ENCODE measurements at places on chromosomes 2 and 18.

DNA sequence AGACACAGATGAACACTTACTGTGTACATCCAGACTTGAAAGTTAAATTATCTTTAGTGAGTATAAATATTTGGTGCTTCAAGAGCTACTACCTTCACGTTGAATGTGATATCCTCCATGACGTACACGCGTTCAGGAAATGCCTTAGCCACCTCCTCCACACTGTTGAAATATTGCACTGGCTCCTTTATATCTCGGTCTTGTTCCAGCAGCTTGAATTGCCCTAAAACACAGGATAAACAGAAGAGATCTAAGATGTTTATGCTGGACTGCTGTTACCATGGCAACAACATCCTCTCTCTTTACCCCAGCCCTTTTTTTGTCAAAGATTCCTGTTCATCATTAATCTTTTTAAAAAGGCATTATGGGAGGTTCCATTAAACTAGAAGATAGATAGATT, 120.3 kb downstream of the MEP1B start:
- DNase-seq = no peak

GRCh38 chr2:105439141-105439540, 40.3 kb upstream of the FHL2 start:
- DNase-seq = no peak

- no peak for DNase-seq
These were observed 81.3 kb upstream of the EPB41L3 start for GRCh38 chr18:5625076-5625475.

GRCh38 chr2:174656676-174657176, 59.1 kb upstream of the WIPF1 start:
- no peak for DNase-seq

GRCh38 chr2:11702946-11703345, 33.0 kb upstream of the NTSR2 start:
- DNase-seq = no peak

- no peak for DNase-seq
These were observed 53.3 kb downstream of the NEDD4L start for GRCh38 chr18:58097121-58097906.

DNA sequence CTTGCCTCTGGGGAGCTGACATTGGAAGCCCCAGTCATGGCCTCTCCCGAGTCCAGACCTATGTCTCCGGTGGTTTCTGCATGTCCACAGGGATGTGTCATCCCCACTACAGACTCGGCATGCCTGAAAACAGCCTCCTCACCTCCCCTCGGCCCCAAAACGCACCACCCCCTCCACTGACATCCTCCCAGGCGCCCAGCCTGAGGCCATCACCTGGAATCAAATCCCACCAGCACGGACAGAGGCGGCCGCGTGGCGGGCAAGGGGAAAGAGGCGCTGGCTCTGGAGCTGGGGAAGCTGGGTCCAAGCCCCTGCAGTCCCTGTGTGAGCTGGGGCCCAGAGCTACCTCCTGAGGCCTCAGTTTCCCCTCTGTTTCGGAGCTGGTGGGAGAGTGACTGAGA, 69.9 kb upstream of the SMAD7 start:
- no peak for DNase-seq

- DNase-seq = no peak
These were observed at the start of gene HDAC4 for GRCh38 chr2:239400596-239401066. Gene HDAC4 (minus strand): TSS chr2:239401020. CDS start chr2:239352699, 48,321 bp downstream.

GRCh38 chr2:153294199-153294786, 184.3 kb downstream of the RPRM start:
- no peak for DNase-seq

GRCh38 chr2:48126162-48126561, 219.9 kb upstream of the FBXO11 start:
- no peak for DNase-seq

GRCh38 chr2:3633089-3633981, 24.7 kb upstream of the ALLC start:
- no peak for DNase-seq

DNA sequence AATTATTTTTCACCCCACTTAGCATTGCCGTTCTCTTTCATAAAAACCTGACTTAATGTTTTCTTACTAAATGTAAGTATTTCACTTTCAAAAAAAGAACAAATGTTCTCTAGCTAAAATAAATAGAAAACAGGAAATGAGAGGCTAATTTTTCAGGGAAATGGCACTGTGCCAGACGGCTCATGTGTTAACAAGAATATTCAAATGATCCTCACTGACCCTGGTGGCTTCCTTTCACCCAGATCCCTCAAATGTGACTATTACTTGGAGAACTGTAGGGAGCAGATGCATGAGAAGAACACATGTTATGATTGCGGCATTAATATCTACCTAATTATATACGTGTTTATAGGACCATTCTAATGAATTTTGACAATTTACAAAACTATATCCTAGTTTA, 827.7 kb downstream of the SOCS6 start:
- DNase-seq = no peak

DNA sequence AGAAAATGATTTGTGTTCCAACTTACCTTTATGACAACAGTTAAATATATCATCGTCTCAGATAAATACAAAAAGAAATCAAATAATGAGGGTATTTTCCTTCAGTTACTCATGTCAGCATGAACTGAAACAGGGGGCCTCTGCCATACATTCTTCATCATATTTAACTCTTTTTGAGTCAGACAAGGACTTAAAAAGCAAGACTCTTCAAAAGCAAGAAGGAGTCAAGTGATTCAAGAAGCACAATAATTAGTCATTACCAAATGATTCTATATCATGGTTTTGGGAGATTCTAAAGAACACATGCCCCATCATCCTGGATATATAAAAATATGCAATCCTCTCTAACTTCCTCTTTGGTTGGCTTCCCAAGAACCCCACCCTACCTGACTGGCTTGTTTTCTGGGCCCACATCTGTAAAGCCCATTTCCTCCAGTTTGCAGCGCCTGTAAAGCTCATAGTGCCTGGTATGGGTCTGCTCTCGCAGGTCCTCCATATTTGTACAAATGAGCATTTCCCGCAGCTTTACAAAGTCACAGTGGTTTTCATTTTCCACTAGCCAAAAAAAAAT, 49.7 kb downstream of the SEPTIN10 start:
- DNase-seq = no peak

- peak; percentile 35 for DNase-seq
These were observed 128.7 kb downstream of the NFATC1 start for GRCh38 chr18:79524181-79525078.

GRCh38 chr2:35803126-35803525, 552.5 kb upstream of the CRIM1 start:
- no peak for DNase-seq

DNA sequence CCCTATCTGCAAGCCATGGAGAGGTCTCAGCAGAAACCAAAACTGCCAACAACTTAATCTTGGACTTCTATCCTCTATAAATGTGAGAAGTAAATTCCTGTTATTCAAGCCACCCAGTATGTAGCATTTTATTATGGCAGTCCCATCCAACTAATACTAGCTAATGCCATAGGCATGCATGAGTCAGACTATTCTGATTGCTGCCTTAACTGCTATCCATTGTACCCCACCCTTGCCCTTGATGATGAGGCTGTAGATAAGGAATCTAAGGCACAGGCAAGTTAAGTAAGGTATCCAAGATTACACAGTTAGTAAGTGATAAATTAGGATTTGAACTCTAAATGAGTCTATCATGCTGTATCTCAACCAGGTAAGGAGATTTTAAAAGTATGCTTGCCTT, 223.0 kb downstream of the UBE2E3 start:
- DNase-seq = no peak

DNA sequence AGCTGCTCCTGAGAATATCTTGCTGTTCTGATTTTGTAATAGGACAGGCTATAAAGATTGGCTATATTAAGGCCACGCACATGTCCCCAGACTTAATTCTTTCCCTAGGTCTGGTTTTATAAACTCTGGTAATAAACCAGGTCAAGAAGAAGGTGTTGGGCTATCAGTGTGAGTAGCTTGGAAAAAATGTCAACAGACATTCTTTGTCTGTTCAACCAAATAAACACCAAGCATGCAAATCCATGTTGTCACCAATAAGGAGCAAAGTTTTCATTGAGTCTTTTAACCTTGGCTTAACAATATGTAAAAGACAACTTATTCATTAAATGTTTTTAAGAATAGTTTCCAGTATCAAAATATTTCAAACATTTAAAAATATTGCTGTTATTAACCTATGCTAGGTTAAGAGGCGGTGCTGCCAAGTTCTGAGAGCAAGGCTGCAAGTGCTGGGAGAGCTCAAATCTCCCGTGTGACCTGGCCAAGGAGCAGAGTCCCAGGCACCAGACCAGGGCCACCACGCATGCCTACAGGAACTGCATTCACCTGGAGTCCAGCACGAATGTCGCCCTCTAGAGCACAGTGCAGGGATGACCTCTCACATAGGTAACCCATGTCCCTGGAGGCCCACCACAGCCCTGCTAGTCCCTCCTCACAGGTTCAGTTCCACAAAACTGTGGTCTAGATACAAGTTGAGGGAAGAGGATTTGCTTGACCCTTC, 120.5 kb upstream of the POU3F3 start:
- DNase-seq = no peak

GRCh38 chr2:20091305-20091991, 40.0 kb upstream of the LAPTM4A start:
- no peak for DNase-seq

DNA sequence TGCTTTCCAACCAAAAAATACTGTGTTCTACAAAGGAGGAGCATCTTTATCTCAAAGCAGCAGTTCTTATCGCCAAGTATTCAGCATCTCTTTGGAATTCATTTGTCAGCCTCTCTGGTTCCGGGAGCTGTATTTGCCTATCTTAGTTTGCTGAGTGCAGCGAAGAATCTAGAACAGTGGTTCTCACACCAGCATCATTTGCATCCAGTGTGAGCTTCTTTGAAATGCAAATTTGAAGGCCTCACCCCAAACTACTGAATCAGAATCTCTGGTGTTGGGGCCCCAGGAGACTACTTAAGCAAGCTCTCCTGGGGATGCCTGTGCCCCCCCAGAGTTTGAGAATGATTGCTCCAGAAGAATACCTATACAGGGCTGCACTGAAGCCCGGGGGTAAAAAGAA, 1.5 kb upstream of the PTPN2 start:
- DNase-seq = no peak

DNA sequence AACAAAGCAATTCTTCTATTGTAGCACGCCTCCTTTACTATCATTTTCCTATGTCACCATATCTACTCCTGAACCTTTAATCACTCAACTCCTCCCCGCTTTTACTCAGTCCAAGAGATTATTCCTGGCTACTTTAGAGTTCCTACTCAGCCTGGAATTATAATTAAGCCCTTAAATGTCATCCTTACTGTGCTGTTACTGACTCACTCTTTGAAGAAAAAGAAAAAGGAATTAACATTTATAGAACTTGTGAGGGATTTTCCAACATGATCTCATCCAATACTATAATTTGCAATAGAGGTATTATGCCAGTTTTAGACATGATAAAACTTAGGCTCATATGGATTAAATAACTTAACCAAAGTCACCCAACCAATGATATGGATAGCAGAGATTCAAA, 61.7 kb downstream of the CCDC88A start:
- no peak for DNase-seq

DNA sequence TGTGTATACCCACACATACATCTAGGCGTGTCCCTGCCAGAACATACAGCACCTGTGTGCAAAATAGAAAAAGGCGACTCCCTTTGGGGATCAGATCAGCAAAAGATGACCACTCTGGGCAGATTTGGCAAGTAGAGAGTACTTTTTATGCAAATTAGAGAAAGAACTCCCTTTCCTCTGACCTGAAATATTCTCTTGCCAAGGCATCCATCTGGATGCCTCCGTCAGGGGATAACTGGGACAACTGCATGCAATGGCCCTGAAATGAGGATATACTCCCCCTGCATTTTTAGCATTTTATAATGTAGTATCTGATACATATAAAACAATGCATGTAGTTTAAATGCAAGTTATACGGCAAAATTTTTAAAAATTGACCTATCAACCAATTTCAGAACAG, 247.7 kb downstream of the ICOS start:
- no peak for DNase-seq

DNA sequence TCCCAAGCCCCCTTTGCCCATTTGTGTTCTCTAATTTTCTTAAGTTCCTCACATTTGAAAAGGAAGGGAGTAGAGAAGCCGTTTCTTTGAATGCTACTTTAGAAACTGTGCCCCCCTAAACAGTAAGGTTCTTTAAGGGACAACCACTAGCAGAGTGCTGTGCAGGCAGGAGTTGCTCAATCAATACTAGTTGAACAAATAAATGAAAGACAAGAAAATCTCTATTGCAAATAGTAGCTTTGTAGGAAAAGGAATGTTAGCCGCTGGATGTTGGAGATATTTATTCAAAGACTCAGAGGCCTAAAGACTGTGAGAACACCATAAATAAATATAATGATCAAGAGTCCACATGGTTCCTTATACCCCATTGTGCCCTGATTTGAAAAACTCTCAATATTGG, 119.8 kb upstream of the SMAD7 start:
- no peak for DNase-seq

DNA sequence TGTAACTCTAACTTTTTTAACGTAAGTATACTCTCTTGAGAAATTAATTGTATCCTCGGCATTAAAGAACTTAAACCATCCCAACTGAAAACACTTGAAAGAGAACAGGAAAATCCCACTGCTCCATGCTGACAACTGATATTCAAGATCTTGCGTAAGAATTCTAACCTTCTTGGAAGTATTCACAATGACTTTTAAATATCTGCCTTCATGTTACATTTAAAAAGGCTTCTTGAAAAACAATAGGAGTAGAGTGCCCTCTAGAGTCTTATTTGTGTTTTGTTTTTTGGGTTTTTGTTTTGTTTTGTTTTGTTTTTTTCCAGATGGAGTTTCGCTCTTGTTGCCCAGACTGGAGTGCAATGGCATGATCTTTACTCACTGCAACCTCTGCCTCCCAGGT, 65.4 kb upstream of the DNAJC10 start:
- no peak for DNase-seq

DNA sequence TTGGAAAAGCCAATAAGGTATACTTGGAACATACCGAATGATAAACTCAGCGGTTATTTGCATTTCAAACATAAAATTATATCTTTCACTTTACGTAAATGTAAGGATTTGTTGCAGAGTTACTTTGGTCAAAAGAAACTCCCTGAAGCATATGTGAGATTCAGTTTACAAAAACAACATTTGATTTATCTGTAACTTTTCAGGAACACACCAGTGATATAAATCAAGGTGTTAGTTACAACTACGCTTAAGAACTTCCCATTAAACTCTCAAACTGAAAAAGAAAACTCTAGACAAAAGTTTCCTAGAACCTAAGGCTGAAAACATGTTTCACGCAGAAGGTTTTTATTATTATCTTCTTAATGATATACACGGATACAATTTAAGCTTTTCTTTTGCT, 110.6 kb upstream of the MEIS1 start:
- DNase-seq = no peak

Measured in stimulated activated CD4-positive, alpha-beta T cell treated with anti-CD3 and anti-CD28 coated beads, TNF-alpha, amount 100 ng/mL, for 1 hour (primary cell).